ENCODE measurements at places on chromosomes 5 and 9. TPM values are rescaled to one million over a fixed set of nuclear protein-coding genes. Genes with fewer than 3 reads are reported as not detected.

DNA sequence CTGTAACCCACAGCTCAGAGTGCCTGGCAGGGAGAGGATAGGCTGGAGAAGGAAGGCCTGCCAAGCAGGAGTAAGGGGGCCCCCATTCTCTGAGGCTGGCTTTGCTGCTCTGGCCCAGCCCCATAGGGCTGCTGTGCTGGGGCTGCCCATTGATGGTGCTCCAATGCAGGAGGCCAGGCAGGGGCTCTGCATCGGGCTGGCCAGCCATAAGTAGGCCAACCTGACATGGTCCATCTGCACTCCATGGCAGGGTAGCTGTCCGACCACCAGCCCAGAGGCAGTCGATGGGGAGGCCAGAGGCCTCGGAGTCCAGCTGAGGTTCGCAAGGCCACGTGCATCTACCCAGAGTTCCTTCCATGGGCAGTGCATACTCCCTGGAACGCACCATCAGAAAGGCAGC is 75.0 kb upstream of the PITX1 start:
- no peak for DNase-seq

DNA sequence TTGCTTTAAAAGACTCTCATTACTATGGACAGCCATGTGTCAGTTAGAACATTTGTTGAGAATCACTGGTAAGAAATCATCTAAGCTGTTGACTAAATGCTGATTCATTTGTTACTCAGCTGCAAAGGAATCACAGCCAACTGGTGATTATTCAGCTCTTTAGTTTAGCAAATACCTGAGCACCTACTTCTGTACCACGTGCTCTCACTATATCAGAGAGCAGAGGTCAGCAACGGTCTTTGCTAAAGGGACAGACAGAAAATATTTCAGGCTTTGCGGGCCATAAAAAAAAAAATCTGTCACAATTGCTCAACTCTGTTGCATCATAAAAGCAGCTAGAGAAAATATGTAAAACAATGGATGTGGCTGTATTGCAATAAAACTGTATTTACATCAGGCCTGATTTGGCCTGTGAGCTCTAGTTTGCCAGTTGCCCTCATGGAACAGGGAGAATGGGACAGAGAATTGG is 377.6 kb downstream of the DNAH5 start:
- no peak for DNase-seq

GRCh38 chr5:126460459-126460858 is 37.2 kb downstream of the GRAMD2B start:
- no peak for DNase-seq

GRCh38 chr5:114238771-114239313 is 123.0 kb upstream of the KCNN2 start:
- no peak for DNase-seq

DNA sequence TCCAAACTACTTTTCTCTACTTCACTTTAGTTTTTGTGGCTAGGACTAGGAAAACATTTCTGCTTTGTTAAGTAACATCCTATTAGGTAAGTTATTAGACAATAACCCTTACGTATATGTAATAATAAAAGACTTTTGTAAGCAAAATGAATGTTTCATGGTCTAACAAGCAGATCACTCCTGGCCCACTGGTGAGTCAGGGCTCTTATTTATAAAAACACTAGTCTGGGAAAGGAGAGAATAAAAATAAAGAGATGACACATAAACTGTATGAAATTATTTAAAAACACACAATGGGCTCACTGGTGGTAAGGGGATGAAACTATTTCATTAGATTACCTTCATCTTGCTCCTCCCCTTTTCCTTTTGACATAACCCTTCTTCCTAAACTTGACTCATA is 2212.2 kb upstream of the ACO1 start:
- no peak for DNase-seq

DNA sequence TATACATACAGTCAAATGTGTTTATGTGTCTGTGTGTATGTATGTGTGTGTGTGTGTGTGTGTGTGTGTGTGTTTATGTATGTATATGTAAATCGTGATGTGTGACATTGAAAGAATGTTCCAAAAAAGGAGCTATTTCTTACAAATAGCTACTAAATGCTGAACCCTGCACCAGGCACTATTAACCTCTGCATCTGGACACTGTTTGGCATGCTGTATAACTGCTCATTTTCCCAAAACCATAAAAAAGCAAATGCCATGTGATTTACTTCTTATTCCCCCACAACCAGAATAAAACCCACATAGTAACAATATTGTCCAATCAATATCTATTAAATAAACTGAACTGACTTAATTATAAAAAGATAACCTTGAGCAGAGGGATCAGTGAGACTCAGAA is 91.1 kb downstream of the NR6A1 start:
- no peak for DNase-seq

GRCh38 chr5:133730866-133731265 is 118.5 kb upstream of the FSTL4 start:
- no peak for DNase-seq

CD72 gene
- 4.5 TPM for total RNA-seq

- no peak for DNase-seq
These were observed 114.4 kb downstream of the SLC12A2 start for GRCh38 chr5:128197896-128198522.

DNA sequence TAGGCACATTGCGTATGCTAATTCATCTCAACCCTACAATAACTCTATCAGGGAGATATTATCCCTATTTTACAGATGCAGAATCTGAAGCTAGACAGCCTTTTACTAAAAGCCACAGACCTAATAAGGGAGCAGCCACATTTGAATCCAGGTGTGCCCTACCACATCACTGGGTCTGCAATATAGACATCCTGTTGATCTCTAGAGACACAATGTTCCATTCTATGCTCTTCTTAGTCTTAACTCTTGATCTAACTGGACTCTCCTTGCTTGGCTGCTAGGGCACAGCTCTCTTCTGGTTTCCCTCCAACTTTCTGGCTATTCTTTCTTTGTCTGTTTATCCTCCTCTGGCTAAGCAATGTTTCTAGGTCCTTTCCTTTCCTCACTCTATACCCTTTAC is 1.4 kb upstream of the SPATA6L start:
- DNase-seq, result no peak

IL7R gene
- total RNA-seq, result 168 TPM

All from lower lobe of right lung (tissue), 2 donors.